ENCODE measurements at places on chromosomes 11 and 22.
A peak's percentile ranks its signal among the peaks of the same experiment; 100 is the strongest.

DNA sequence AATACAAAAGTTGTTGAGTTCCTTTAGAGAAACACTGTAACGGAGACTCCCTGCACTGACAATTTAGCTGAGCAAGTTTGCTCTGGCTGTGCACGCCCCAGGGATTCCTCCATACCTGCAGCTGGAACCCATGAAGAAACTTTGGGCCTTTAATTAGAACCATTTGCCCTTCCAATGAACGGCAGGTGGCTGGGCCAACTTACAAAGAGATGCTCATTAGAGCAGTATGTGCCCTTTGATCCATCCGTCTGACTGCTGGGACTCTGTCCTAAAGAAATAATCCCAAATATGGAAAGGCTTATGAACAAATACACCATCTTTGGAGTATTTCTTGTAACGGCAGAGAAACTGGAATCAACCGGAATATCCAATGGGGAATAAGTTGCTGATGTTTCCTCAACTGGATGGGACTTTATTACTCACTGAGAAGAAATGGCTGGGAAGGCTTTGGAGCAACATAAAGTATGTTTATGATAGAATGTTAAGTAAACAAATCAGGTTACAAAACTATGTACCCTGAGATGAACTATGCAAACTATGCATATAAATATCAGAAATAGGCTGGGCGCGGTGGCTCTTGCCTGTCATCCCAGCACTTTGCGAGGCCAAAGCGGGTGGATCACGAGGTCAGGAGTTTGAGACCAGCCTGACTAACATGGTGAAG, 24.4 kb upstream of the FBLN1 start:
- H3K27me3 ChIP-seq, result no peaks in the 10 kb centered on the region
- no peak for DNase-seq
- peaks cover 11% of the 10 kb centered on the region for H3K4me1 ChIP-seq
- H3K4me3 ChIP-seq, result no peak overlapping the region
- no peak overlapping the region for H3K27ac ChIP-seq

- DNase-seq, result no peak
- no peaks in the 10 kb centered on the region for H3K27me3 ChIP-seq
- H3K4me1 ChIP-seq, result no peaks in the 10 kb centered on the region
- no peak overlapping the region for H3K27ac ChIP-seq
These were observed 10.2 kb downstream of the IRF7 start for GRCh38 chr11:605286-606129.

DNA sequence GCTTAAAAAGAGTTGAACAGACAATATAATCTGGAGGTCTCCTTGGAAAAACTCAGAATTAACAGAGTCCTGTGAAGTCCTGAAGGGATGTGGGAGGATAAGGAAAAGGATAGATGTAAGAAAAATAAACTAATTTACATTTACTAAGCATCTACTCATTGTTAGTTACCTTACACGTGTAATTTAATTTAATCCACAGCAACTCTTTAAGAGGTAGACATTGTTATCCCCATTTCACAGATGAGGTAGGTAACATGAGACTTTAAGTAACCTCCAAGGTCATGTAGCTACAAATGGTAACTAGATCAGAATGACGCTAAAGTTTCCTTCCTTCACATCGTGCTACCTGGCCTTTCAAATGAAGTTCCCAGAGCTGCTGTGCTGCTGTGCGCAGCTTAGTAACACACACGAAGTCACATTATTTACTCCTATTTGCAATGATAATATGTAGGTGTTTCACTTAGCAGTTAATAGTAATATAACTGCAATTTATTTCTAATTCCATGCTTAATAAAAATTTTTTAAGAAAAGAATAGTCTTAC, 5.7 kb upstream of the PDE3B start:
- no peak for DNase-seq
- no peaks in the 10 kb centered on the region for H3K27me3 ChIP-seq
- H3K4me1 ChIP-seq, result no peaks in the 10 kb centered on the region
- H3K4me3 ChIP-seq, result no peak overlapping the region

GRCh38 chr11:133052537-133052936, 479.8 kb downstream of the OPCML start:
- H3K36me3 ChIP-seq, result no peaks in the 10 kb centered on the region
- no peaks in the 10 kb centered on the region for H3K27me3 ChIP-seq
- no peaks in the 10 kb centered on the region for H3K4me1 ChIP-seq
- no peak for DNase-seq

DNA sequence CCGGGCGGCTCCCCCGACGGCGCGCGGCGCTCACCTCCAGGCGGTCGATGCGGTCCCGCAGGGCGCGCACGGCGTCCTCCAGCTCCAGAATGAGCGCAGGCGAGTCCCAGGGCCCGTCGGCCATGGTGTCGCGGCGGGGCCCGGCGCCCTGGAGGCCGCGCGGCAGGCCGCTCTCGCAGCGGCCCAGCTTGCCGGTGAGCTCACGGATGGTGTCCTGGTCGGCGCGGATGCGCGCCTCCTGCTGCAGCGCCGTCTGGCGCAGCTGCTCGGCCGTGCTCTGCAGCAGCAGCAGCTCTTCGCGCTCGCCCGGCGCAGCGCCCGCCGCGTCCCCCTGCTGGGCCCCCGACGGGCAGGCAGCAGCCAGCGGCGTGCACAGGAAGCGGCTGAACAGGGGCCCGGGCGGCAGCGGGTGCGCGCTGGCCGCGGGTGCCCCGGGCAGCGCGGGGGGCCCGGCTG, 599 bp downstream of the NPTXR start:
- peaks cover 36% of the 10 kb centered on the region for H3K27me3 ChIP-seq
- no peak overlapping the region for H3K27ac ChIP-seq
- peak overlapping the region; percentile 43 for H3K4me3 ChIP-seq
- no peaks in the 10 kb centered on the region for H3K36me3 ChIP-seq
- peak; percentile 56 for DNase-seq

- no peak for DNase-seq
- peaks cover 98% of the 10 kb centered on the region for H3K36me3 ChIP-seq
- peaks cover 30% of the 10 kb centered on the region for H3K4me1 ChIP-seq
- no peaks in the 10 kb centered on the region for H3K27me3 ChIP-seq
- no peak overlapping the region for H3K4me3 ChIP-seq
These were observed 9.6 kb downstream of the NEAT1 start for GRCh38 chr11:65432100-65432650.
